ENCODE measurements at places on chromosomes 13 and 19.
A peak's percentile ranks its signal among the peaks of the same experiment; 100 is the strongest.

DNA sequence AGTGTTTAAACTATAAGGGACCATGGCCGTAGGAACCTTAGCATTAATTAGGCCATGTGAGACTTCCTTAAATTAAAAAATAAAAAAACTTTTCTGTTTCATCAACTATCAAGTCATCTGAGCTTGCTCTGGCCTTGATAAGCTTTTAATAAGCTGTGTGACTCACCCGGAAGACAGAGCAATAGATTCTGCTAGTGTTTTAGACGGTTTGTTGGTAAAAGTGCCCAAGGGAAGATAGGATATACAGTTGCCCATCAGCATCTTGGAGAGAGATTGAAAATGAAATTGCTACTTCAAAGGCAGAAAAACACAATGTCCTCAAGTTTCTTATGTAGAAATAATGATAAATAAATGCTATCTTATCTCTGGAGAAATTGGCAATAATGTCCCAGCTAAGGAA is 31.2 kb upstream of the RCBTB2 start:
- DNase-seq = no peak

DNA sequence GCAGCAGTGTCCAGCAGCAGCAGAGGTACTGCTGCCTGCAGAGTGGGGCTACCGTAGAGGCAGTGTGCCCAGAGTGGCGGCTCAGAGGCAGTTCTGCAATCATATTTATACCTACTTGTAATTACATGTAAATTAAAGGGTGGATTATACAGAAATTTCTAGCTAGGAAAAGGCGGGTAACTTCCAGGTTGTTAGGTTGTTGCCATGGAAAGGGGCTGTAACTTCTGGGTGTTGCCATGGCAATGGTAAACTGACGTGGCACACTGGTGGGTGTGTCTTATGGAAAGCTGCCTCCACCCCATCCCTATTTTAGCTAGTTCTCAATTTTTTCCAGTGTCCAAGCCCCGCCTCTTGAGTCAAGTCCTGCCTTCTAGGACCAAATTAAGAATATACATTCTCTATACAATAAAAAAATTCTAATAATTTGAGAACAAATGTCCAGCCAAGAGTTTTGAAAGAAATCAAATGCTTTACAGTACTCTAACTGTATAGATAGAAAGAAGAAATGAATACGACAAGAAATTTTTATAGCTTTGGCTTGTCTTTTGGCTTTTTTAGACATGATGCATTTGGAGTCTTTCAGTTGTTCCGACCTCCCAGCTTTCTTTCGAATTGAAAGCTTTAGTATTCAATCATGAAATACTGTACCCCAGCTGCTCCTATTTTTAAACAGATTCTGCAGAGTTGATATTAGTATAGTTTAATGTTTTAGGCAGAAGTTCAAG is 816.6 kb downstream of the DIAPH3 start:
- no peak for DNase-seq

DNA sequence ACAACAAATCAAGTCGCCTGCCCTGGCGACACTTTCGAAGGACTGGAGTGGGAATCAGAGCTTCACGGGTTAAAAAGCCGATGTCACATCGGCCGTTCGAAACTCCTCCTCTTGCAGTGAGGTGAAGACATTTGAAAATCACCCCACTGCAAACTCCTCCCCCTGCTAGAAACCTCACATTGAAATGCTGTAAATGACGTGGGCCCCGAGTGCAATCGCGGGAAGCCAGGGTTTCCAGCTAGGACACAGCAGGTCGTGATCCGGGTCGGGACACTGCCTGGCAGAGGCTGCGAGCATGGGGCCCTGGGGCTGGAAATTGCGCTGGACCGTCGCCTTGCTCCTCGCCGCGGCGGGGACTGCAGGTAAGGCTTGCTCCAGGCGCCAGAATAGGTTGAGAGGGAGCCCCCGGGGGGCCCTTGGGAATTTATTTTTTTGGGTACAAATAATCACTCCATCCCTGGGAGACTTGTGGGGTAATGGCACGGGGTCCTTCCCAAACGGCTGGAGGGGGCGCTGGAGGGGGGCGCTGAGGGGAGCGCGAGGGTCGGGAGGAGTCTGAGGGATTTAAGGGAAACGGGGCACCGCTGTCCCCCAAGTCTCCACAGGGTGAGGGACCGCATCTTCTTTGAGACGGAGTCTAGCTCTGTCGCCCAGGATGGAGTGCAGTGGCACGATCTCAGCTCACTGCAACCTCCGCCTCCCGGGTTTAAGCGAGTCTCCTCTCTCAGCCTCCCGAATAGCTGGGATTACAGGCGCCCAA is at the start of gene LDLR:
Gene LDLR (plus strand): TSS at position 210 of the 760 bp plus-strand sequence. CDS start 86 bp downstream, at position 296.
- peak; percentile 81 for DNase-seq

DNA sequence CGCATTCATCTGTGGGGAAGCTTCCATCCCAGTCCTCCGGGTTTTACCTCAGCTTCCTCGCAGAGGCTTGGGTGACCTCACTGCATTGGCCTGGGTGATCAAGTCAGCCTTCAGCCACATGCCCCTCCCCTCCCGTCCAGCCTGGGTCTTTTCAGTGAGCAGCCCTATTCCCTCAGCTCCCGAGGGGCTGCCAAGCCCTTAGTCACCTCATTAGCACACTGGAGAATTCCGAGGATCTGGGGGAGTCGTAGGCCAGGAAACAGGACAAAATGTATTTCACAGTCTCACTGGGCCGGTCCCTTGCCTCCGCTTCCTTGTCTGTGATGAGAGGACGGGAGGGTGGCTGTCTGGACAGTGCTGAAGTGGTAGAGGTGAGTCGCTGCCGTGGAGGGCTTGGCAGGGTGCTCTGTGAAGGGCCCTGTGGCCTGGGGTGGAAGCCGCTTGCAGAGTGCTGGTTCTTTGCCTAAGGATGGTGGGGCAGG is 19.9 kb downstream of the KDM4B start:
- DNase-seq = no peak

DNA sequence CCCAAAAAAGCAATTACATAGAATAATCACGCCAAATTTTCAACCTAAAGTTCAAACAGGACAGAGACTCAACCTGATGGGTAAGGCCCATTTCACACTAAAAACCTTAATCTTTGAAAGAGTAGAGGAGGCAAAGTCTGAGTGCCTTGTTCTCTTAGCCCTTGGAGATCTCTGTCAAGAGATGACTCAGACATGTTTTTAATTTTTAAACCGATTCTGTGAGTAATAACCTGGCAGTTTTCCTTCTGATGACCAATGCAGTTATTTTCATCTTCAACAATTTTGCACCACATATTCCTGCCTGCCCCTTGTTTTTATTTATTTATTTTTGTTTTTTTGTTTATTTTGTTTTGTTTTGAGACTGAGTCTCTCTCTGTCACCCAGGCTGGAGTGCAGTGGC is 11.5 kb upstream of the TNFSF9 start:
- no peak for DNase-seq

DNA sequence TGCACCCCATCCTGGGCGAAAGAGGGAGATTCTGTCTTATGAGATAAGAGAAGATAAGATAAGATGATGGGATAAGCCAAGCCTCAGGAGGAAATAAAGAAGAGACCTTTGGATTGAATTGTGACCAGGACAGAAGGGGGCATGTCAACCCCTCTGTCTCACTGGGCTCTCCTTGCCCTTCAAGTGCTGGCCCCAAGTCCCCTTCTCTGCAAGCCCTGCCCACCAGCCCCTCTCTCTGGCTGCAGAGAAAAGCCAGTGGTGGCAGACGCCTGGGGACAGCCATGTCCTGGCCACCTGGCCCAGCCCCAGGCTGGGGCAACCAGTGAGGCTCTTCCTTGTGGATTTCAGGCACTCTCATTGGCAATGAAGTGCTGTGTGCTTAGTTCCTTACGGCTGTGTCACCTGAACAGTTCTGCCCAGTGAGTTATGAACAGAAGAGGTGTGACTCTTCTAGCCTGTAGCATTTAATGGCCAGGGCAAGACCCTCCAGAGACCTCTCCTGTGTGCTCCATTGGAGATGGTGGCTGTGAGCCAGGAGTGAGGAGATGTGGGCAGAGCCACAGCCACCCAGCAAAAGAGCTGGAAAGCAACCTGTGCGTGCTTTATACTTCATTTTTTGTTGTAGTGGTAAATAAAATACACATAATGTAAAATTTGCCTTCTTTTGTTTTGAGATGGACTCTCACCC is 6.1 kb upstream of the BTBD2 start:
- no peak for DNase-seq

GRCh38 chr19:43774103-43774939 is 6.5 kb downstream of the KCNN4 start:
- DNase-seq = no peak

DNA sequence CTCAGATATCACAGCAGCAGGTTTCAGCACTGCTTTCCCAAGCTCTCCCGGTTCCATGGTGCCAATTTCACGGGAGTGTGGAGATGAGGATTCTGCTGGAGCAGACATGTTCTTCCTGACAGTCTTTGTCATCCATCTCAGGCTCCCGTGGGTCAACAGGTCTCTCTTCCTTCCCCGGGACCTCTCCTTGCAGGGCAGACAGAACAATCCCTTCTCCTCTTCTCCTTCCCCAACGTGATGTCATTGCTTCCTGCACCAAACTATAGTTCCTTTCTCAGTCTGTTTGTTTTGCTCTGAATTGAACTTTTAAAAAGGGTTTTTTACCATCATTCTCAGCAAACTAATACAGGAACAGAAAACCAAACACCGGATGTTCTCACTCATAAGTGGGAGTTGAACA is 107.9 kb downstream of the ZNF536 start:
- DNase-seq = no peak

GRCh38 chr19:21707065-21707464 is 60.3 kb downstream of the ZNF100 start:
- DNase-seq = no peak

DNA sequence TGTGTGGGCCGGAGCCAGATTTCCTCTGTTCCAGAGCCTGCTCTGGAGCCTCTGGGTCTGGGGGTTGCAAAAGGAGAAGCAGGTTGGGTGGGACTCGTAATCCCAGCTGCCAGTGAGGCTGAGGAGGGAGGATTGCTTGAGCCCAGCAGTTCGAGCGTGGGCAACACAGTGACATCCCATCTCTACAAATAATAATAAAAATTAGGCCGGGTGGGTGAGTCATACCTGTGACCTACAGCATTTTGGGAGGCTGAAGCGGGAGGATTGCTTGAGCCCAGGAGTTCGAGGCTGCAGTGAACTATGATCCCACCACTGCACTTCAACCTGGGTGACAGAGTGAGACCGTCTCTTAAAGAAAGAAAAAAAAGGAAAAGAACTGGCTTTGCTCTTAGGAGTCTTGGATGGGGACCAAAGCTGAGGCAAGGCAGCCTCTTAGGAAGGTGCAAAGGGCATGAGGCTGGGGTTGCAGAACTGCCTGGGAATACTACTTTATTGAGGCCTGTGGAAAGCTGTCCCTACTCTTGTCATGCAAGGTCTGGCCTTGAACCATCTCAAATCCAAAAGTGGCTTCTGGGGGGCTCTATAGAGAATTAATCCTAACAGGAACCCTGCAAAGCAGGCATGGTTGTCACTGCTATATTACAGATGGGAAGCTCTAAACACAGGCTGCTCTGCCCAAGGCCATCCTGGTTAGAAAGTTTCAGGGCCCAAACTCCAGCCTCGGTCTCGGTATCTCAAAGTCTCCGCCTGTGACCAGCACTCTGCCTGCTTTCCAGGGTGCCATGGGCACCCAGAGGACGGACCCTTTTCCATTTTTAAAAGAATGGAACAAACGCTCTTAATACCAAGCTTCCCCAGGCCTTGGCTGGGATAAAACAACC is 880 bp upstream of the C19orf12 start:
- no peak for DNase-seq

GRCh38 chr13:45615501-45616101 is at the start of gene ERICH6B:
Gene ERICH6B (minus strand): TSS chr13:45615739. CDS start chr13:45597005, 18,734 bp downstream.
- no peak for DNase-seq

GRCh38 chr13:59423708-59424340 is 739.9 kb downstream of the DIAPH3 start:
- DNase-seq = no peak

- no peak for DNase-seq
Observed at GRCh38 chr13:47426126-47426849, 529.4 kb upstream of the HTR2A start.

GRCh38 chr13:40130871-40131636 is 475.6 kb downstream of the COG6 start:
- DNase-seq = no peak

DNA sequence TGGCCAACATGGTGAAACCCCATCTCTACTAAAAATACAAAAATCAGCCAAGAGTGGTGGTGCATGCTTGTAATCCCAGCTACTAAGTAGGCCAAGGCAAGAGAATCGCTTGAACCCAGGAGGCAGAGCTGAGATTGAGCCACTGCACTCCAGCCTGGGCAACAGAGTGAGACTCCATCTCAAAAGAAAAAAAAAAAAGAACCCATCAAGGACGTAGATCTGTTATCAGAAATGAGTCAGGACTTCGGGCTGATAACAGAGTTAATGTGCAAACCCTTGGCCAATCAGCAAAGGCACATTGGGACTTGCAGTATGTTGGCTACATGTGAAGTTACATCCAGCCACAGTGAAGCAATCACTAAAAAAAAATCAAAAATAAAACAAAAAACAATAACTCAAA is 4.8 kb upstream of the LGALS7B start:
- no peak for DNase-seq

DNA sequence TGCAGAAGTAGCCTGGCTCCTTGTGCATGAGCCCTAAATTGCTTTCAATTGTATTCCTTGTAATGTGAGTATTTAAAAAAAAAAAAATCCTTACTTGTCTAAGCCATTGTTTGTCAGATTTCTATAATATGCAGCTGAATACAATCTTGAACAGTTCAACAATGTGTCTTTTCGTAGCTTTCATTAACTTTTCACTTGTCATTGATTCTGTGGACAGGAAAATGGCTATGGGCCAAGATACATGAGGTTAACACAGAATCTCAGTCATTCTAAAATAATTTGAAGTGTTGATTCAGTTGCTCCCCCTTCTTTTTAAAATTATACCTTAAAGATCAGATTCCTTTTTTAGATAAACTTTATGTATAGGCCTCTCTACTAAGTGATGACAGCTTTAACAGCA is 395.8 kb upstream of the KLF12 start:
- no peak for DNase-seq

- DNase-seq = no peak
Observed at GRCh38 chr19:1469255-1470054, 9.6 kb downstream of the C19orf25 start.

GRCh38 chr19:51607077-51607476 is 23.1 kb downstream of the SIGLEC5 start:
- peak; percentile 15 for DNase-seq

DNA sequence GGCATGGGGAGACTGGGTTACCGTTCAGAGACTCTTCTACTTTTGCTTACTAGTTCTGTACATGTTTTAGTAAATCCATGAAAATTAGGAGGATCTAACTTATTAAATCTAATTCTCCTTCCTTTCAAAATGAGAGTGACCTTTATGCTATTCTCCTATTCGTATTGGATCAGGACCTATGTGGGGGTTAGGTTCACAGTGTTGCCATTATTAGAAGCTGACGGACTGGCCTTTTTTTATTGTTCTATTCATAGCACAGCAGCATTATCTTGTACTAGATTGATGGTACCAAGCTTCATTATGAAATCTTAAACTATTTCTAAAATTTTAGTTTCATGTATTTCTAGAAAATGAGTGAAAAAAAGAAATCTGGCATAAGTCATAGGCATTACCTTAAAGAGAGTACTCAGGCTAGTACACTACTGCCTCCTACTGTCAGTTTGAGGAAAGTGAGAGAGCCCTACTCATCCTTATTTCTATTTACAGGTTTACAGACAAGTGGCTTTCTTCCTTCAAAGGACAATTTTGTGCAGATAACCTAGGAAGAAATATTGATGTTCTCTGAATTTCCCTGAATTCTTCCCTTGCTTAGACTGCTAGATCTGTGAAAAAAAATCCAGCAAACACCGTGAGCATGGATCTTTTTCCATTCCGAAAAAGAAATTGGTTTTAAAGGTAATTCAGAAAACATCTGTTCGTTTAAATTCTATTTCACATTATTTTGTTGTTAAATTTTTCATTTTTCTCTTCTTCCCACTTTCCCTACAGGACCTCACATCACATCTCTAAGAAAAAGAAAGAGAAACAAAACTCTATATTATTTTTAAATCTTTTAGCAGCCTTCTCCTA is 485.5 kb downstream of the DIAPH3 start:
- DNase-seq = no peak

All from stimulated activated CD4-positive, alpha-beta T cell treated with anti-CD3 and anti-CD28 coated beads, Interleukin-4, amount 100 ng/mL, for 4 hours (primary cell).